ENCODE measurements at places on chromosomes 11 and 22. TPM values are rescaled to one million over a fixed set of nuclear protein-coding genes. Genes with fewer than 3 reads are reported as not detected.

Gene CTSF
- total RNA-seq = 21.0 TPM

Gene PRODH
- 1.9 TPM for total RNA-seq

GRCh38 chr11:130599073-130599654, 150.7 kb downstream of the ADAMTS15 start:
- no peak for DNase-seq

GRCh38 chr11:120182790-120183491, 27.9 kb upstream of the OAF start:
- no peak for DNase-seq

DNA sequence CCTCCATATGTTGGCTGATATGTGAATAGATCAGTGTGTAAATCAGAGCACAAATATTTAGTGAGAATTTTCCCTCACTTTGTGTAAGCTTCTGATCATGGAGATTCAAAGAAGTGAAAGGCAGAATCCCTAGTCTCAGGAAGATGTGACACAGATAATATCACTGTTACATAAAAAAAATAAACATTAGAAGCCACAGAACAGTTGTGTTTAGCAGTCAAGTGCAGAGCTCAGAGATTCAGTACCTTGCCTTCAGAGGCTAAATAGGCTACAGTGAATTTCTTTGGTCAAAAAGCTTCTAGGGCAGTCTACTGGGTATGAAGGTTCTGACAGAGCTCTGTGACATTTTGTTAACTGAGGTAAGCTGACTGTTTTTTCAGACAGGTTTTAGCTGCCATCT, 591.5 kb downstream of the METTL15 start:
- DNase-seq = no peak

- no peak for DNase-seq
These were observed 13.6 kb downstream of the PLA2G6 start for GRCh38 chr22:38167988-38168407.

GRCh38 chr11:46090375-46090774, 30.9 kb downstream of the PHF21A start:
- DNase-seq = no peak

Gene OR4C13
- not detected for total RNA-seq

Gene MCHR1
- 1.7 TPM for total RNA-seq

Gene LAYN
- 28.7 TPM for total RNA-seq

Gene PIK3C2A
- 46.8 TPM for total RNA-seq

- DNase-seq = no peak
These were observed 44.7 kb downstream of the SNX19 start for GRCh38 chr11:130871616-130872015.
